A549 (cell line): ENCODE measurements at places on chromosomes 5 and 9.

- DNase-seq: no peak
Measured at GRCh38 chr5:17799521-17799920, 165.3 kb downstream of the TAF11L14 start.

- peak; percentile 1 for DNase-seq
Measured at GRCh38 chr9:39588500-39589137, 233.2 kb downstream of the SPATA31A1 start.

DNA sequence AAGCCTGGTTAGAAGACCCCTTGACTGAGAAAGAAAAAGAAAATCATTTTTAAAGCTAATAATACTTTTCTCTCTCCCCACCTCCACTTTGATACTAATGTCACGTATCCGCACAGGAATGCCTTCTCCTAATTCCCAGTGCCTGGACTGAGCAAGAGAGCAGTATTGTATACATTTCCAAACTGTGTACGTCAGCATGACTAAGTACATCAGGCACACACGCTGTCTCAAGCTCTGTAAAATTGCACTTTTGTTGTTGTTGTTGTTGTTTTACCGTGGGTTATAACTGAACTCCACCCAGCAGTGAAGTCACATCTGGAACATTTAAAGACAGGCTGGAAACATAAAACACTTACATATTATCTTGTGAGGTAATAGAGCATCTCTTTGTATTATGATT is 407.6 kb downstream of the DNAH5 start:
- peak; percentile 18 for DNase-seq

GRCh38 chr5:1507961-1508658 is 15.7 kb downstream of the LPCAT1 start:
- no peak for DNase-seq

- no peak for DNase-seq
Measured at GRCh38 chr9:80843028-80843427, 846.3 kb downstream of the TLE1 start.

DNA sequence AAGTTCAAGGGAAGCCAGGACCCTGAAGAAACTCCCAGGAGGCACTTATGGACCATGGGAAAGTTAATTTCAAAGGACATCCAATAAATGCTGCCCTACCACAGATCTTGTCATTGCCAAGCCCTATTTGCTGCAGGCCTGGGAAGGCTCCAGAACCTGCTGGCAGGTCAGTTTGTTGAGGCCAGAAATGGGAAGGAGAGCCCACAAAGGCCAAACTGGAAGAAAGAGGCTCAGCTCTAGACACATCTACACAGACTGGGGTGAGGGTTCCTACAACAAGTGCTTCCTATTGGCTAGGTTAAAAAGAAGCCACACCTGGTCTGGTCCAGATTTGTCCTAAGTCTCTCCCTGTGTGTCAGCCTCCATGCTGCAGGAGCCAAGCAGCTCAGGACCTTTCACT is 94.4 kb downstream of the SIL1 start:
- DNase-seq: no peak

DNA sequence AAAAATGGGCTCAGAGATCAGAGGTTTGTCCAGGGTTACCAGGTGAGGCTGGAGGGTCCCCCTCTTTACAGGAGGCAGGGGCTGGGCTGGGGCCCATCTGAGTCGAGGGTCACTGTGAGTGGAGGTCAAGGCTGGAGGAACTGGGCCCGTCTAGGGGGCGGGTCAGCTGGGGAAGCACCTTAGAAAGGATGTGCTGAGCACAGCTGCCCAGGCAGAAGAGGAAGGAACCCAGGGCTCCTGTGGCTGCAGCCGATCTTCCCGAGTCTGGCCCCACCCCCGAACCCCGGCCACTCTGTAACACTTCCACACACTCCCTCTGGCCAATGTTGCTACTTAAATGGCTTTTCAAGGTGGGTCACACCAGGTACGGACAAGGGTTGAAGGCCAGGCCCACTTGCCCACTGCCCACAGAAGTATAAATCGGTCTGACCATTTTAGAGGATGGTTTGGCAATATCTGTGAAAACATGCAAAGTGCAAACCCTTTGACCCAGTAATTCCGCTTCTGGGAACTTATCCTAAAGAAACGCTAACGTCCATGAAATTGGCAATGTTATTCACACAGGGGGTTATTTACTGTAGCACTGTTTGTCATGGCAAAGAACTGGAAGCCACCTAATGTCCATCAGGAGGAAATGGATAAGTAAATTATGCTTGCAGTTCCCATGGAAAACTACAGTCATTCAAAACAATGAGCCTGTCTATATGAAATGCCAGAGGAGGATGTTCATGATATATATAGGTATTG is 30.5 kb upstream of the EEIG1 start:
- DNase-seq: no peak

GRCh38 chr5:172648013-172648381 is 6.9 kb downstream of the NEURL1B start:
- no peak for DNase-seq

GRCh38 chr5:101292199-101292598 is 389.1 kb upstream of the ST8SIA4 start:
- no peak for DNase-seq

GRCh38 chr9:34957492-34958410 is at the start of gene PHF24:
TSS of gene PHF24 (plus strand) at chr9:34958285. CDS start at chr9:34971299, 13,014 bp downstream.
- DNase-seq: no peak

- no peak for DNase-seq
Measured at GRCh38 chr5:142819292-142819691, 49.1 kb downstream of the ARHGAP26 start.

GRCh38 chr5:18113721-18114120 is 479.5 kb downstream of the TAF11L14 start:
- DNase-seq: peak; percentile 73

DNA sequence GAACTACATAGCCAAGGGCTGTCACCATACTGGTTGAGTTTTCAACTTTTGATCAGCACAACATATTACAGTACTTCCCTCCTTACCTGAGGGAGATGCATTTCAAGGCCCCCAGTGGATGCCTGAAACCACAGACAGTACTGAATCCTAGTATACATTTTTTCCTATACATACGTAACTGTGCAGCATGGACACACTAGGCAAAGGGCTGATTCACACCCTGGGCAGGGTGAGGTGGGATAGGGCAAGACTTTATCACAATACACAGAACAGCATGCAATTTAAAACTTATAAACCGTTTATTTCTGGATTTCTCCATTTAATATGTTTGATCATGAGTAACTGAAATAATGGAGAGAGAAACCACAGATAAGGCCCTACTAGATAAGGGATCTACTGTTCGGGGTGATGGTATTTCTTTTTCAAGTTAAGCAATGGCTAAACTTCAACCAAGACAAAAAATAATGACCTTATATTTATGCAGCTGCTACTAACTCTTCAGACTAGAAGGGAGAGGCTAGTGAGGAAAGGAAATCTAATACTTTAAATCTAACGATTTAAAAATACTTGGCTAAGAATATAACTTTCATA is 186.9 kb upstream of the GNA14 start:
- DNase-seq: no peak

DNA sequence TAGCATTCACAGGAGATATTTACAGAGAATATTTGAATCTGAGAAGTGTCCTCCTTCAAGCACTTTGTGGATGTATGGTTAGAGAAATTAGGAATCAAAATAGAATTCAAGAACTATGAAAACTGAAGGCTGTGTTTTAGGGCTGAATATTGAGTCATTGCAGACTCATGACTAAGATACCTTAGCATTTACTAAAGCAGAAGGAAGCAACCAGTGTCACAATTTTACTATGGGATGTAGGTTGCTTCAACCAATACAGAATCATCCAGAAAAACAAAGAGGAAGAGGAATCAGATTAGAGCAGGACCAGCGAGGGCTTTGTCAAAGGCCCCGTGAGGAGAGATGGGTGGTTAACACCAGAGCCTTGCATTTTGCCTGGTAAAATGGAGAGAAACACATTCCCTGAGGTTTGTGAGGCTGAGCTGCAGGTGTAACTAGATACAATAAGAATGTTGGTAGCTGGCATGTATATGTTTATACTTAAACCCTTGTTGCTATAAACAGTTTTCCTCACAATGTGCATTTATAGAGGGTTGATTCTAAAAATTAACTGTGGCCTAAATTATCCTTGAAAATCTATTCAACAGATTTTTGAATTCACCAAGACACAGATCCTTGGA is 518.1 kb downstream of the AGTPBP1 start:
- DNase-seq: no peak

GRCh38 chr5:112418659-112419163 is 366 bp downstream of the EPB41L4A start:
- no peak for DNase-seq
